ENCODE measurements at places on chromosomes 4 and X.

DNA sequence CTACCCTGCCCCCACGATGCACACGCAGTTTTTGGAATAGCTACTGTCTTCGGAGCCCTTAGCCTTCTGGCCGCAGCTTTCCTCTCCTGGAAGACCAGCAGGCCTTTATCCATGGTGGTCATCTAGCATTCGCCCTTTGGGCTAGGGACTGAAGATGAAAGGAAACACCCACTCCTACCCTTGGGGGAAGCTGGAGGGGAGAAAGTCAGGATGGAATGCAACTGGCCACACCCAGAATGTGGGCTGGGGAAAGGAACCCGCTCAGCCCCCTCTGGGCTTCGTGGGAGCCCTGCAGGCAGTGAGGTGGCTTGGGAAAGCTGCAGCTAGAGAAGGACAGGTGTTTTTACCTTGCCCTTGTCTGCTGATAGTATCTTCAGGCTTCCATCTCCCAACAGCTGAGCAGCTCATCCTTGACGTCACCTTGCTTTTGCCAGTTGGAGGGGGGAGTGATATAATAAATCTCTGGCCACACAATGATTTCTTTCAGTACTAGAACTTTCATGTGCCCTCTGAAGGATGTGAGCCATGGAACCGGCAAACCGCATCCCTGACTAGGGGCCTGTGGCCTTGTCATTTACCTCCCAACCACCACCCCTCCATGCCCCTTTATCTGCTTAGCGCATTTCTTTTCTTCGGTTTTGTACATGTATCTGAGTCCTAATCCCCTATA is 59.0 kb downstream of the ELF4 start:
- no peak for DNase-seq

GRCh38 chr4:73437558-73437956 is 1.5 kb downstream of the AFP start:
- no peak for DNase-seq

DNA sequence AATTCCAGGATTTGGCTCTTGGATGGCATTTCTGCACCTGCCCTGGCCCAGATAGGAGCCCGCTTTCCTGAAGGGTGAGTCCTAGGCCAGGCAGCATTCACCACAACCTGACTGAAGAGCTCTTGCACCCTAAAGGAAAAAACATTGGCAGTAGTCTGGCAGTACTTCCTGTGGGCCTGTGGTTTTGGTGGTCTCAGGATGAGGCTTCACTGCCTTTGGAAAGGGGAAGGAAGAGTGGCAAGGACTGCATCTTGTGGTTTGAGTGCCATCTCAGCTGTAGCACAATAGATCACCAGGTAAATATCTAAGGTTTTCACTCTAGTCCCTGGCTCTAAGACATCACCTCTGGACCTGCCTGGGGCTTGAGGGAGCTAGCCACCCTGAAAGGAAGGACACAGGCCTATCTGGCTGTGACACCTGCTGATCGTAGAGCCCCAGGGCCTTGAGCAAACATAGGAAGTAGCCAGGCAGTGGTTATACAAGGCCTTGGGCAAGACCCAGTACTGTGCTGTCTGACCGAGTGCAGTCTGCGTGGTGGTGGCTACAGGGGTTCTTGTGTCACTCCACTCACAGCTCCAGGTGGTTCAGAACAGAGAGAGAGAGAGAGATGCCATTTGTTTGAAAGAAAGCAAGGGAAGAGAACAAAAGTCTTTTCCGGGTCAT is 28.5 kb upstream of the PRRG1 start:
- DNase-seq = no peak

DNA sequence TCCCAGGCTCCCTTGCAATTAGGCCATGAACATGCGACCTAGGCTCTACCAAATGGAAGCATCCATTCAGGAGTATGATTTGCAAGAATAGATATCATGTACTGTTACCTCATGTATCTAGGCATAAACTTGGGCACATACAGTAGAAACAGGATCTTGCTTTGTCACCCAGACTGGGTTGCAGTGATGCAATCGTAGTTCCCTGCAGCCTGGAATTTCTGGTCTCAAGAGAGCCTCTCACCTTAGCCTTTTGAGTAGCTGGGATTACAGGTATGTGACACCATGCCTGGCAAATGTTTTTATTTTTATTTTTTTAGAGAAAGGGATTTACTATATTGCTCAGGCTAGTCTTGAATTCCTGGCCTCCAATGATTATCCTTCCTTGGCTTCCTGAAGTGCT is 994.2 kb downstream of the ADGRL3 start:
- DNase-seq = no peak
